ENCODE measurements at places on chromosomes 11 and 22. TPM values are rescaled to one million over a fixed set of nuclear protein-coding genes. Genes with fewer than 3 reads are reported as not detected.

Gene TEX54
- total RNA-seq: not detected

Gene EFCAB6
- 8.4 TPM for total RNA-seq

Gene ALG9
- total RNA-seq: 60.0 TPM

- no peaks in the 10 kb centered on the region for H3K27me3 ChIP-seq
- no peak overlapping the region for H3K4me3 ChIP-seq
- H3K27ac ChIP-seq: no peak overlapping the region
- H3K36me3 ChIP-seq: no peaks in the 10 kb centered on the region
Observed at GRCh38 chr11:95972060-95972459, 48.2 kb upstream of the MTMR2 start.

DNA sequence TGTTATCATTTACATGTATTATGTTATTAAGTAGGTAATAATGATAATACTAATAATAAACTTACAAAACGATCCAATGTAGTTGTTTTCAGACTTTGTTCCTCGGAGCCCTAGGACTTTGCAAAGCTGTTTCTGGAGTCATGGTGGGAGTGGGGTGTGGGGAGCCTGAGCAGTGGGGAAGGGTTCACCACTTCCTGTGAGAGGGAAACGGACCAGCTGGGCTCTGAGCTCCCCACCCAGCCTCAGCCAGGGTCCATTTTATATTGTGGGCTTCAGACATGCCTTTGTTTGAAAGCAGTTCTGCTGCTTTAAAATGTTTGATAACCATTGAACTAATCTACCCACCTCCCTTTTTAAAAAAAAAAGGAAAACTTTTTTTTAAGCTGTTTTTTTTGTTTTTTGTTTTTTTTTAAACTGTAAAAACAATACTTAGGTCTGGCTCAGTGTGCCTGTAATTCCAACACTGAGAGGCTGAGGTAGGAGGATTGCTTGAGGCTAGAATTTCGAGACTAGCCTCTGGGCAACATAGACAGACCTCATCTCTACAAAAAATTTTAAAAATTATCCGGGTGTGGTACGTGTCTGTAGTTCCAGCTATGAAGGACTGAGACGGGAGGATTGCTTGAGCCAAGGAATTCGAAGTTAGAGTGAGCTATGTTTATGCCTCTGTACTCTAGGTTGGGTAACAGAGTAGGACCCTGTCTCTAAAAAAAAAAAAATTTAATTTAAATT lies 7.0 kb downstream of the SERPING1 start:
- H3K4me3 ChIP-seq: no peak overlapping the region
- no peak for DNase-seq
- no peaks in the 10 kb centered on the region for H3K36me3 ChIP-seq
- no peak overlapping the region for H3K27ac ChIP-seq
- H3K4me1 ChIP-seq: no peaks in the 10 kb centered on the region
- no peaks in the 10 kb centered on the region for H3K27me3 ChIP-seq

DNA sequence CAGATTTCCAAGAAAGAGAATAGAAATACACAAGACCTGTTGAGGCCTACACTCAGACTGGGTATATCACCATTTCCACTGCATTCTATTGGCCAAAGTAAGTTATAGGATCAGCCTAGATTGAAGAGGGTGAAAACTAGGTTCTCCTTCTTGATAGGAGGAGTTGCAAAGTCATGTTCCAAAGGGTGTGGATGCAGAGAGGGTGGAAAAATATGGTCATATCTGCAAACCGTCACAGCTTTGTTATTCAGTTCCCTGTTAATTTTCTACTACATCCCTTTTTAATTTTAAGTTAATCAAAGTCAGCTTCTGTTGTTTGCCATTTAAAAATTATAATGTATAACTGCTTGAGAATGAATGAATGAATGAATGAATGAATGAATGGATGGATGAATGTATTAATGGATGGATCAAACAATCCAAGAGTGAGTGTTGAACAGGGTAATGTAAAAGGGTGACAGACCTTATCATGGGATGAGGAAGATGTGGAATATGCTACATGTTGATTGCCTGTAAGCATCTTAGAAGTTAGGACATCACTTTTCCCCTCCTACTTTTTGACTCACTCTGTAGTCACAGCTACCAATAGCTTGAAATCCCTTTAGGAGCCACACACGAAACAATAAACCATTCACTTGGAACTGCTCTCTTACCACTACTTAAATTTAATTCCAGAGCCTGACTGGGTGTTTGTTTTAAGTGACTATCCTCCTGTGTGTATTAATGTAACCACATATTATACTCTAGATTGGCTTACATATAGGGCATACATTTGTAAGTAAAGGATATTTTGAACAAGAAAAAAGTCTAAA lies 121.5 kb downstream of the CCDC34 start:
- no peak for DNase-seq
- no peaks in the 10 kb centered on the region for H3K36me3 ChIP-seq
- H3K4me1 ChIP-seq: no peaks in the 10 kb centered on the region
- H3K4me3 ChIP-seq: no peak overlapping the region
- no peak overlapping the region for H3K27ac ChIP-seq

- no peak overlapping the region for H3K4me3 ChIP-seq
- no peak for DNase-seq
- H3K36me3 ChIP-seq: no peaks in the 10 kb centered on the region
Observed at GRCh38 chr11:77287615-77288273, 13.7 kb downstream of the GDPD4 start.

GRCh38 chr11:36702330-36703054 lies 104.5 kb upstream of the RAG2 start:
- H3K27me3 ChIP-seq: no peaks in the 10 kb centered on the region
- H3K4me1 ChIP-seq: no peaks in the 10 kb centered on the region
- no peak for DNase-seq
- H3K4me3 ChIP-seq: no peak overlapping the region
- H3K36me3 ChIP-seq: no peaks in the 10 kb centered on the region
- no peak overlapping the region for H3K27ac ChIP-seq

GRCh38 chr22:48337957-48338792 lies 1489.5 kb downstream of the BRD1 start:
- H3K27ac ChIP-seq: no peak overlapping the region
- H3K36me3 ChIP-seq: no peaks in the 10 kb centered on the region
- no peak overlapping the region for H3K4me3 ChIP-seq
- no peaks in the 10 kb centered on the region for H3K4me1 ChIP-seq
- no peaks in the 10 kb centered on the region for H3K27me3 ChIP-seq
- DNase-seq: no peak
